Fibroblast of lung (primary cell): ENCODE measurements at places on chromosomes 13 and 19. TPM values are rescaled to one million over a fixed set of nuclear protein-coding genes. Genes with fewer than 3 reads are reported as not detected.

Gene CEACAM8
- total RNA-seq, result not detected in 2 replicates

Gene ZNF417
- 14.4 and 22.1 TPM in 2 replicates for total RNA-seq

Gene MBD3L3
- not detected in 2 replicates for total RNA-seq

Gene EHD2
- 106 and 192 TPM in 2 replicates for total RNA-seq

Gene ATXN8OS
- total RNA-seq, result not detected in 2 replicates

Gene GSX1
- total RNA-seq, result not detected in 2 replicates

Gene LILRB5
- total RNA-seq, result not detected in 2 replicates

Gene TMEM143
- 2.8 and 8.3 TPM in 2 replicates for total RNA-seq

Gene TLE2
- 3.8 and 4.9 TPM in 2 replicates for total RNA-seq

Gene CNN1
- 17.2 and 20.3 TPM in 2 replicates for total RNA-seq

Gene DHDH
- total RNA-seq, result 0.17 TPM in 1 of 2 replicates, not detected in the other

Gene PLK5
- not detected in 2 replicates for total RNA-seq
